Dermis microvascular lymphatic vessel endothelial cell (primary cell): ENCODE measurements at places on chromosomes 5 and 9. TPM values are rescaled to one million over a fixed set of nuclear protein-coding genes. Genes with fewer than 3 reads are reported as not detected.

Gene PCDHGA6
- 1.2 and 2.4 TPM in 2 replicates for total RNA-seq

Gene PTGS1
- 1.0 and 1.8 TPM in 2 replicates for total RNA-seq

Gene NDOR1
- 2.4 and 3.2 TPM in 2 replicates for total RNA-seq

Gene PCDHA9
- total RNA-seq = under 0.01 TPM in 2 replicates

Gene HNRNPH1
- total RNA-seq = 464 and 606 TPM in 2 replicates

Gene GRIN1
- 0.13 TPM in 1 of 2 replicates, not detected in the other for total RNA-seq

Gene F2R
- total RNA-seq = 79.3 and 174 TPM in 2 replicates

Gene PCDHGA2
- total RNA-seq = 0.39 and 1.1 TPM in 2 replicates

Gene FXN
- 2.3 TPM in 2 replicates for total RNA-seq

Gene DOK3
- 2.8 and 4.4 TPM in 2 replicates for total RNA-seq

Gene GABRA1
- not detected in 2 replicates for total RNA-seq

Gene FOXD4L5
- under 0.01 TPM in 1 of 2 replicates, not detected in the other for total RNA-seq

Gene CER1
- total RNA-seq = not detected in 2 replicates

Gene OR1L1
- total RNA-seq = not detected in 2 replicates

Gene TMEM174
- not detected in 2 replicates for total RNA-seq

Gene C5orf46
- total RNA-seq = not detected in 2 replicates
